Progenitor cell of endocrine pancreas (in vitro differentiated cells): ENCODE measurements at places on chromosomes 11 and 22. TPM values are rescaled to one million over a fixed set of nuclear protein-coding genes. Genes with fewer than 3 reads are reported as not detected.

DNA sequence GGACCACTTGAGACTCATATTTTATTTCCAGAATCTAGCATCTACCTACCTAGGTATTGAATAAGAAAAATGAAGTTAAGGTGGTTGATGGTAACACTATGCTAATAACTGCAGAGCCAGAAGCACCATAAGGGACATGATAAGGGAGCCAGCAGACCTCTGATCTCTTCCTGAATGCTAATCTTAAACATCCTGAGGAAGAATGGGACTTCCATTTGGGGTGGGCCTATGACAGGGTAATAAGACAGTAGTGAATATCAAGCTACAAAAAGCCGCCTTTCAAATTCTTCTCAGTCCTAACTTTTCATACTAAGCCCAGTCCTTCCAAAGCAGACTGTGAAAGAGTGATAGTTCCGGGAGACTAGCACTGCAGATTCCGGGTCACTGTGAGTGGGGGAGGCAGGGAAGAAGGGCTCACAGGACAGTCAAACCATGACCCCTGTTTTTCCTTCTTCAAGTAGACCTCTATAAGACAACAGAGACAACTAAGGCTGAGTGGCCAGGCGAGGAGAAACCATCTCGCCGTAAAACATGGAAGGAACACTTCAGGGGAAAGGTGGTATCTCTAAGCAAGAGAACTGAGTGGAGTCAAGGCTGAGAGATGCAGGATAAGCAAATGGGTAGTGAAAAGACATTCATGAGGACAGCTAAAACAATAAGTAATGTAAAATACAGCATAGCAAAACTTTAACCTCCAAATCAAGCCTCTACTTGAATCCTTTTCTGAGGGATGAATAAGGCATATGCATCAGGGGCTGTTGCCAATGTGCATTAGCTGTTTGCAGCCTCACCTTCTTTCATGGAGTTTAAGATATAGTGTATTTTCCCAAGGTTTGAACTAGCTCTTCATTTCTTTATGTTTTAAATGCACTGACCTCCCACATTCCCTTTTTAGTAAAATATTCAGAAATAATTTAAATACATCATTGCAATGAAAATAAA is 2.1 kb downstream of the HBB start:
- H3K27me3 ChIP-seq, result no peaks in the 10 kb centered on the region
- no peak overlapping the region for H3K4me3 ChIP-seq
- H3K36me3 ChIP-seq, result no peaks in the 10 kb centered on the region
- H3K27ac ChIP-seq, result no peak overlapping the region

- DNase-seq, result no peak
- no peaks in the 10 kb centered on the region for H3K36me3 ChIP-seq
- no peaks in the 10 kb centered on the region for H3K4me1 ChIP-seq
- H3K4me3 ChIP-seq, result no peak overlapping the region
- H3K27ac ChIP-seq, result no peak overlapping the region
- peaks cover 13% of the 10 kb centered on the region for H3K27me3 ChIP-seq
Measured at GRCh38 chr11:134438542-134439537, 26.8 kb upstream of the B3GAT1 start.

GRCh38 chr11:78737891-78738290 is 163.2 kb upstream of the NARS2 start:
- peaks cover 8% of the 10 kb centered on the region for H3K36me3 ChIP-seq
- H3K4me1 ChIP-seq, result no peaks in the 10 kb centered on the region
- H3K4me3 ChIP-seq, result no peak overlapping the region
- H3K27ac ChIP-seq, result no peak overlapping the region
- DNase-seq, result no peak
- H3K27me3 ChIP-seq, result no peaks in the 10 kb centered on the region

DNA sequence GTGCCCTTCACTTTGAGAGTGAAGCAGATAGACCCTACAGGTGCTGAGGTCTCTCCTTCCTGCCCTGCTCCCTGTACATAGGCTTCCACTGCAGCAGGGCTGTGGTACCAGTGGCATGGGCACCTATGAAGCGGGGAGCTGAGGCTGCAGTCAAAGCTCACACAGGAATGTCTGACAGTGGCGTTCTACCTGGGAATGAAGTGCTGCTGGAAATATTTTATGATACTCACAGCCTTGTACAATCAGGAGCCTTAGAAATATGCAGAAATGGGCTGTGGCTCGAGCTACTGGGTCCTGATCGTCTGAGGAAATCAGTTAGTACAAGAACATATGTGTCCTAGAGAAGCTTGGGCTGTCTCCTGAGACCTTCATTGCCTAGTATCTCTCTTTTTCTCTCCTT is 24.8 kb downstream of the MRPL16 start:
- H3K4me3 ChIP-seq, result no peak overlapping the region
- H3K36me3 ChIP-seq, result peaks cover 40% of the 10 kb centered on the region
- no peaks in the 10 kb centered on the region for H3K27me3 ChIP-seq

DNA sequence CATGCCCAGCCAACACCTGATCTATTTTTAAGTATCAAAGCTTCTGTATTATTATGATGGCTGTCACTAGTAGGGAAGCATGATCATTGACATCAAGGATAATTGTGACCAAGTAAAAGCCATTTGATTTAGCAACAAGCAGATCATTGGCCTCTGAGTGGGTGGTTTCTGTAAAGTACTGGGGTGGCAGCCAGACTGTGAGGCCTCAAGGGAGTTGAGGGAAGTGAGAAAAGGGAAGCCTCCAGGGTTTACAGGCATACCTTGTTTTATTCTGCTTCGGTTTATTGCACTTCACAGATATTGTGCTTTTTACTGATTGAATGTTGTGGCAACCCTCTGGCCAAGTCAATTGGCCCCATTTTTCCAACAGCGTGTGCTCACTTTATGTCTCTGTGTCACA is 60.1 kb downstream of the PRR5L start:
- no peak overlapping the region for H3K4me3 ChIP-seq
- no peak overlapping the region for H3K27ac ChIP-seq
- H3K4me1 ChIP-seq, result peaks cover 2% of the 10 kb centered on the region
- H3K36me3 ChIP-seq, result no peaks in the 10 kb centered on the region
- DNase-seq, result no peak

GRCh38 chr22:37123649-37124048 is 14.1 kb upstream of the TMPRSS6 start:
- H3K4me3 ChIP-seq, result no peak overlapping the region
- no peaks in the 10 kb centered on the region for H3K36me3 ChIP-seq
- H3K27me3 ChIP-seq, result peaks cover 24% of the 10 kb centered on the region
- H3K27ac ChIP-seq, result no peak overlapping the region
- H3K4me1 ChIP-seq, result peaks cover 6% of the 10 kb centered on the region

DNA sequence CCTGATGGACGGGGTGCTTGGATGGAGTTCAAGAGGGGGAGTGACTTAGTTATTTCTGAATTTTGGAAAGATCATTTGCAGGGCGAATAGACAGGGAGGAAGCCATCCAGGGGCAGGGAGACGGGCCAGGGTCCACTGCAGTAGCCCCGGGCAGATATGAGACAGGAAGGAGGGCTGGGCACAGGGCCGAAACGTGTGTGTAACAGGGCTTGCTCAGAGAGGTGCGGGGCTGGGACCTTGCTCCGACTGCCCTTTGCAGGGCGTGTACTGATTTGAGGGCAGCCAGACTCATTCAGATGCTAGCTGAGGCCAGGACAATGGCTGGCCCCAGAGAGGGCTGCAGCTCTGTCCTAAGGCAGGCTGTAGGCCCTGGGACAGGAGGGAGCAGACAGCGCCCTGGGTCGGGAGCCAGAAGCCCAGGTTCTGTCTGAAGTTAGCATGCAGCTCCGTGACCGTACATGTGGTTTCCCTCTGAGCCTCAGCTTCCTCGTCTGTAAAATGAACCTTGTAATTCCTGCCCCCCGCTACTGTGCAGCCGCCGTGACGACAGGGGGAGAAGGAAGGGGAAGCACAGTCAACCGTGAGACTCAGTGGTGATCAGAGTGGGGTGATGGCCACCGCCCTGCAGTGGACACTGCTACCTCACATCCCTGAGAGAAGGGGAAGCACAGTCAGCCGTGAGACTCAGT is 103.4 kb downstream of the PHF21B start:
- no peaks in the 10 kb centered on the region for H3K4me1 ChIP-seq
- no peak for DNase-seq
- no peak overlapping the region for H3K4me3 ChIP-seq
- H3K27ac ChIP-seq, result no peak overlapping the region
- no peaks in the 10 kb centered on the region for H3K27me3 ChIP-seq
- peaks cover 55% of the 10 kb centered on the region for H3K36me3 ChIP-seq

- H3K27me3 ChIP-seq, result no peaks in the 10 kb centered on the region
- no peak overlapping the region for H3K27ac ChIP-seq
- H3K4me3 ChIP-seq, result no peak overlapping the region
- no peak for DNase-seq
- no peaks in the 10 kb centered on the region for H3K36me3 ChIP-seq
- H3K4me1 ChIP-seq, result peaks cover 57% of the 10 kb centered on the region
Measured at GRCh38 chr11:12220305-12220704, 109.9 kb downstream of the MICAL2 start.

GRCh38 chr11:46107780-46108179 is 13.5 kb downstream of the PHF21A start:
- H3K27ac ChIP-seq, result no peak overlapping the region
- H3K27me3 ChIP-seq, result no peaks in the 10 kb centered on the region
- H3K4me3 ChIP-seq, result no peak overlapping the region
- H3K4me1 ChIP-seq, result peaks cover 9% of the 10 kb centered on the region
- DNase-seq, result no peak

DNA sequence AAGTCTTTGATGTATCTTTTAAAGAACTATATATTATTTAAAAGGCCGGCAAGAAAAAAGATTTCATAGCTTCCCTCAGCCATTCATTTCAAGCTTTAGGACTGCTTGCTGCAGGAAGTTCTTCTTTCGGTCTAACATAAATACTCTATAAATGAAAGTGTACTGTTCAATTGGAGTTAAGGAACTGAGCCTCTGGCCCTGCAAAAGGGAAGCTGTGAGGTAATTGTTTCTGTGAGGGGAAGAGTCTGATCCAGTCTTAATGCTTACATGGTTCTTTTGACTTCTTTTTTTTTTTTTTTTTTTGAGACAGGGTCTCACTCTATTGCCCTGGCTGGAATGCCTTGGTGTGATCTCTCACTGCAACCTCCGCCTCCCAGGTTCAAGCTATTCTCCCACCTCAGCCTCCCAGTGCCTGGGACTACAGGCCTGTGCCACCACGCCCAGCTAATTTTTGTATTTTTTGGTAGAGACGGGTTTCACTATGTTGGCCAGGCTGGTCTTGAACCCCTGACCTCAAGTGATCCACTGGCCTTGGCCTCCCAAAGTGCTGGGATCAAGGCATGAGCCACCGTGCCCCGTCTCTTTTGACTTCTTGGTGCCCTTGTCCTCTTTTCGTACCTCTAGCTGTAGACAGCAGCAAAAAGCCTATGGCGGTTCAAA is 4.7 kb upstream of the TRIM29 start:
- DNase-seq, result no peak
- no peaks in the 10 kb centered on the region for H3K36me3 ChIP-seq
- no peak overlapping the region for H3K4me3 ChIP-seq

DNA sequence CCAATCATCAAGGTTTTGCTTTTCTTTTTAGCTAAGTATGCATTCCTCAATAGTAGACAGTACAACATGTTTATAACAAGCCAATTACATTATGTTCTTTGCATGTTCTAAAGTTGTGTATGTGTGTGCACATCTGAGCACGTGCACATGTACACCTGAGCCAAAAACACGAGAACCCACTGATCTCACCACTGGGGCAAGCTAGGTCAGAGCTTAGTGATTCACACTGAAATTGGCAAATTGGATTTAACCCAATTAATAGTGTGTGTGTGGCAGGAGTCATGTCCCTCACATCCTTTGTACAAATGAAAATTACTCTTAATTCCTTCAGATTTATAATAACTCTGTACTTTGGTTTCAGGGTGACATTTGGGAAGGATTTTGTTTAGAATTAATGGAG is 145.7 kb upstream of the TEAD1 start:
- no peak for DNase-seq
- peaks cover 14% of the 10 kb centered on the region for H3K36me3 ChIP-seq
- no peak overlapping the region for H3K27ac ChIP-seq
- H3K4me1 ChIP-seq, result peaks cover 6% of the 10 kb centered on the region
- no peak overlapping the region for H3K4me3 ChIP-seq
- no peaks in the 10 kb centered on the region for H3K27me3 ChIP-seq

GRCh38 chr11:104323841-104324240 is 159.9 kb upstream of the PDGFD start:
- no peak for DNase-seq
- H3K36me3 ChIP-seq, result no peaks in the 10 kb centered on the region
- H3K27ac ChIP-seq, result no peak overlapping the region
- H3K27me3 ChIP-seq, result no peaks in the 10 kb centered on the region

- no peak overlapping the region for H3K4me3 ChIP-seq
- no peaks in the 10 kb centered on the region for H3K27me3 ChIP-seq
- no peak for DNase-seq
- H3K27ac ChIP-seq, result no peak overlapping the region
Measured at GRCh38 chr11:114195981-114196731, 100.0 kb upstream of the NNMT start.

- no peak overlapping the region for H3K27ac ChIP-seq
- H3K27me3 ChIP-seq, result no peaks in the 10 kb centered on the region
- H3K4me1 ChIP-seq, result no peaks in the 10 kb centered on the region
- DNase-seq, result no peak
Measured at GRCh38 chr11:118592616-118593367, 14.6 kb upstream of the PHLDB1 start.

DNA sequence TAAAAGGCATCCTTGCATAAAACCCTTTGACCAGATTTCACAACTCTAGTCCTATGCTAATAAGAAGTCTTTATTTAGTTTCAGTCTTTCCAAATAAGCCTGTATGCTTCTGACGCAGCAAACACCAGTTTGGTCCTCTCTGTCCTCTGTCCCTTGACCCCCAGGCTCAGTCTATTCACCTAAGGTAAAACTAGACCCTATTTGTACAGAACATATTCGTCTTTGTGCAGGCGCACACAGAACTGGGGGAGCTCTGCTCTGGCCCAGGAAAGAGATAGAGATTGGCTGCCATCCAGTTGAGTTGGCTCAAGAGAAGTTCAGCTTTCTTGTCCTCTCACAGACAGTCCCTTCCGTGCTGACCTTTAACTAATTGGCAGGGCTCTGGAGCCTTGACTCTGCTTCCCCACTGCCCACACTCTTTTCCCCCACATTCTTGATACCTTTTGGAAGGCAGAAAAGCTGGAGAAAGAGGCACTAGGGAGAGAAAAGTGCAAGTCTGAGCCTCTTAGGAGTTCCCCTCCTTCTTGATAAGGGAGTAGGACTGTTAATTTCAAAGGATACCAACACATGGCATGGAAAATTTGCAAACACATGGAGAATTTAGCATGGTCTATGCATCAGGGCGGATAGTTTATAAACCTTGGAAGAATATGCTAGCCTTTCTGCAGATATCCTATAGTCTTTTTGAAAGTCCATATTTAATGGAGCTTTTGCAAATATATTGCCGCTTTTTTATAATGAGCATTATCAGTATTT is 21.2 kb upstream of the PSMA1 start:
- H3K4me3 ChIP-seq, result no peak overlapping the region
- no peaks in the 10 kb centered on the region for H3K36me3 ChIP-seq
- DNase-seq, result no peak
- no peaks in the 10 kb centered on the region for H3K27me3 ChIP-seq

INS gene
- 68.7 and 75.2 TPM in 2 replicates for total RNA-seq

PRRG4 gene
- 0.67 and 0.75 TPM in 2 replicates for total RNA-seq

KRTAP5-9 gene
- 0.26 and 0.53 TPM in 2 replicates for total RNA-seq

RTN4R gene
- 30.8 and 36.0 TPM in 2 replicates for total RNA-seq

OR9G1 gene
- not detected in 2 replicates for total RNA-seq

C11orf87 gene
- total RNA-seq, result 1.4 and 2.0 TPM in 2 replicates

SERPIND1 gene
- total RNA-seq, result 0.40 and 0.74 TPM in 2 replicates

ZNF195 gene
- total RNA-seq, result 83.9 and 88.8 TPM in 2 replicates

MAPK8IP1 gene
- 43.0 and 48.1 TPM in 2 replicates for total RNA-seq

MUC5B gene
- total RNA-seq, result not detected in 2 replicates

CASP5 gene
- total RNA-seq, result not detected in 2 replicates

PLEKHA7 gene
- total RNA-seq, result 77.1 and 78.7 TPM in 2 replicates

CD3D gene
- not detected in 2 replicates for total RNA-seq

CARD18 gene
- total RNA-seq, result not detected in 2 replicates
